ENCODE measurements at places on chromosomes 5 and 9.

DNA sequence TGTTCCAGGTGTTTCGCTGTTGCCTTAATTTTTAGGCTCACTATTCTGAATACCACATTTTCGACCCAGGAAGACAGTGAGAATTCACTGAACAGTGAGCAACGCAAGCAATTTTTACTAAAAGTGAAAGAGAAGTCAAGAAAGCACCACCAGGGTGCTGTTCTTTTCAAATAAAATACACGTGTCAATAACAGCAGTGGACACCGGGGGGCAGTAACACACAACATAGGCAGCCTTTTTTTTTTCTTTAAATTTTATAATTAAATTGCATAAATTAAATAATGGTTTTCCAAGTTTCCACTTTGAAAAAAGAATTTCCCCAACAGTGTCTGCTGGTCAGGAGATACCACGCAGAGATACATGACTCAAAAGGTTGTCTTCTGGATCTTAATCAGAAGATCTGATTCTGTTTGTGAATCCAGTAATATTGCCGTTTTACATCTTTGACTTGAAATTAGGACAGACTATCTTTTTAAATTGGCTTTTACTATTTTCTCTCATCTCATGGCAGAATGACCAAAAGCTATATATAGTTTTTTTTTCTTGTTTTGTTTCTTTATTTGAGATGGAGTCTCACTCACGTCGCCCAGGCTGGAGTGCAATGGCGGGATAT, 47.1 kb upstream of the SH3GL2 start:
- peak; percentile 60 for DNase-seq

DNA sequence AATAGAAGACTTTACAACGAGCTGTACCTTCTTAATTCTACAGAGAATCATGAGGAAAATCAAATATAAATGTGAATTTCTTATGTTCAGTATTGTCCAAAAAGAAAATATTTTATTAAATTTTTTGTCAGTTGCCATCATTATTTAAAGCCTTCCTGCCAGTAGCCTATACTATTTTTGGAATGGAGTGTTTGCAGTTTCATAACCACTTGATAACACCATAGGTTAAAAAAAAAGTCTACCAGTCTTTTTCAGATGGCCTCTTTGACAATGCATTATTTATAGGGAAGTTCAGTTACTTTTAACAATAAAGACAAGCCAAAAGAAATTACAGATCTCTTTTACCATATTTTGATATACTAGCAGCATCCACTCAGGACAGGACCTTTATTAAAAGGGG, 80.3 kb upstream of the CCDC152 start:
- DNase-seq: no peak

DNA sequence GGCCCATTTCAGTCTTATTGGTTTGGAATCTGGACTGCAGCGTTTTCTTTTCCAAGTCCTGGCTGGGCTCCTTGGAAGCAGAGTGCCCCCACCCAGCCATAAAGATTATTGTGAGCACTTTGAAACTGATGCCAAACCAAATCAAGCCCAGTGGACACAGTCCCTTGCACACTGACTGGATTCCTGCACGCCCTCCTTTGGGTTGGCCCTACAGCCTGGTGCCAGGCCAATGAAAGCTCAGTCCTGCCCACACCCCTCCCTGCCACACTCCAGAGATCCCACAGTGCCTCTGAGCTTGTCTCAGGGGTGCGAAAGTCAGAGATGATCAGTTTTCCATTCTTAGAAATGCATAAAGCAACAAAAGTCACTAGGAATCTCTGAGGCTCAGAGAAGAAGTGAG, 181.9 kb downstream of the CETN3 start:
- no peak for DNase-seq

DNA sequence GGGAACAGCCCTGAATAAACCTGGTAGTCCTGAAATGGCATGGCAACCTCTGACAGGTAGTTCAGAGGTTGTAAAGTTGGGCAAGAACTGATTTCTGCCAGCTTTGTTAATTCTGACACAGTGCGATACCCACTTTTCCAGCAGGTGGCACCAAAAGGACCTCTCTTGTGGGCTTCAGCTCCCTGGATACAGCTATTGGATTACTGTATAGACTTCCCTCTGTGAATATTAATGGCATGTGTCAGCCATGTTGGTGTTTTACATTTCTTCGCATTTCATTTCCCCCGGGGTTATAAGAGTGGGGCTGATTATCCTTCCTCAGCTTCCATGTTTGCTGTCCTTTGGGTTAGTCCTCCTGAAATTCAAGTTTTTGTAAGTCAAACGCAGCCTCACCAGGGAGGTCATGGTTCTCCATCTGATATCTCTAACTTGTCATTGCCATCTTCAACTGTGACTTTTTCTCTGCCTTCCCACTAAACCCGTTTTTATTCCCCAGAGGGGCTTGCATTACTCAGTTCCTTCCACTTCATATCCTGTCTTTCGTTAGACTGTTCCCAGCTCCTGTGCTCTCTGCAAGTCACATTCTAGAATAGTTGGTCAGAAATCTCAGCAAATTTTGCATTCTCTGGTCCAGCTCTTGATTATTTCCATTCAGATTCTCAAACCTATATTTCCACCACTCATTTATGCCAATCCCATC, 135.6 kb downstream of the LIFR start:
- DNase-seq: peak; percentile 69

DNA sequence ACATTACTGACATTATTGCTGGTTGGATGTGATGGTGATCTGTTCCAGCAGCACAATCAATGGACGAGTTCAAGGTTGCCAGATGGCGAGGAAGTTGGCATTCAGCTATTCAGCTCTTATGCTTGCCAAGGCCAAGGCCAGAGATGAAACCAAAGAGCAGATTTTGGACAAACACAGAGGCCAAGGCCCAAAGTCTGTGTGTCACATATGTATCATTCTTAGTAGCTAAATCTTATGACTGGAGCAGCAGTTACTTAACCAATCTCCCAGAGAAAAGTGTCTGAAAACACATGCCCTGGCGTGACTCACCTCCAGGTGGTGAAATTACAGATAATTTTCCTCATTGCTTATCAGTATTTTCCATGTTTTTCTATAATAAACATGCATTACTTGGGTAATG, 189.0 kb upstream of the EGFLAM start:
- DNase-seq: no peak

DNA sequence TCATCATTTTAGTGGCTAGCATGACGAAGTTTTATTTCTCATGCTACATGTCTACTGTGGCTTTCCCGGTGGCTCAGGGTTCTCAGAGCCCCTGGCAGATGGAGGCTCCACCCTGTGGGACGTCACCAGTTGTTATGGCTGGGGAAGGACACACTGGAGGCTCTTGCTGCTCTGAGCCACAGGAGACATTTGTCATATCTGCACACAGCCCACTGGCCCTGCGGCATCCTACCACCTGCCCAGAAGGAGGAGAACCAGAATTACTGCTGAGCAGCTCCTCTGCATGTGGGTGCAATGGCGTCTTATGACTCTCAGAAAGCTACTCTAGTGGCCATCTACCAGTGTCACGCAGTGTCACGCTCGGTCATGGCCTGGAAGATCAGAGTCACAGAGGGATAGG, 6.6 kb downstream of the OR13J1 start:
- no peak for DNase-seq

All from IMR-90 (cell line).